HuH-7.5 (cell line): ENCODE measurements at places on chromosomes 11 and 22.

- no peak for DNase-seq
Observed at GRCh38 chr11:65882120-65883057, 2.8 kb downstream of the CTSW start.

DNA sequence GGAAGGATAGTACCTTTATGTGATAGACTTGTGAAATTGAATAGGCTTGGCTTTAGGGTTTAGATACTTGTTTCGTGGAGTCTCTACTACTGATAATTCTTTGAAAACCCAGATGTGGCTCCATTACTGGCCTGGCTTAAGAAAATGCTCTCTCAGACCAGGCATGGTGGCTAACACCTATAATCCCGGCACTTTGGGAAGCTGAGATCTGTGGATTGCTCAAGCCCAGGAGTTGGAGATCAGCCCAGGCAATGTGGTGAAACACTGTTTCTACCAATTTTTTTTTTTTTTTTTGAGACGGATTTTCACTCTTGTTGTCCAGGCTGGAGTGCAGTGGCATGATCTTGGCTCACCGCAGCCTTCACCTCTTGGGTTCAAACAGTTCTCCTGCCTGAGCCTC lies 40.9 kb downstream of the ATG13 start:
- DNase-seq, result no peak

DNA sequence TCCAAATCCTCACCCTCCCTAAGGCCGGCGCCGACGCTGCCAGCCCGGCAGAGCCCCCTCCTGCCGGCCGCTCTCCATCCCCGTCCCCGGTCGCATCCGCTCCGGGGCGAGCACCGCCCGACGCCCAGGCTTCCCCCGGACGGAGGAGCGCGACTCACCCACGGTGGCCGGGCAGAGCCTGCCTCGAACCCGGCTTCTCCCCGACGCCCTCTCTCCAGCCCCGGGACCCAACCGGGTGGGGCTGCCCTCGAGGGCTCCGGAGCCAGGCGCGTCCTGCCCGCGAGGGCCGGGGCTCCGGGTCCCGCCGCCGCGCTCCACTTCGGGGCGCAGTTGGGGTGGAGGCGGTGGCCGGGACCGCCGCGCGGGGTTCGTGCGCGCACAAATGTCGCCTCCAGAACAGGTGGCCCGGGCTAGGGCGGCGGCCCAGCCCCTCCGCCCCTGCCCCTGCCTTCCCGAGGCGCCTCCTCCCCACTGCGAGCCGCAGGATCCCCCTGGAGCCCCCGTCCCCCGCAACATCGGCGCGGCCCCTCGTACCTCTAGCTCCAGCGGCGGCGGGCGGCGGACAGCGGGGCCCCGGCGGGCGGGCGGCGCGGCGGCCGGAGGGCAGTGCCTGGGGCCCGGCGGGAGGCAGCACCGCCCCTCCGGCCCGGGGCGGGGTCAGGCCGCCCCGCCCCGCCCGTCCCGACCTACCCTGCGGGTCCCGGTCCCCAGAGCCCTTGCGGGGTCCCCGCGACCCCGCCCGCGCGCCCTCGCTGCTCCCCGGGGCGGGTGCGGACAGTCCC lies at the start of gene A4GALT:
Gene A4GALT (minus strand): TSS at position 608 of the 782 bp plus-strand sequence. CDS start 26,919 bp downstream, outside the sequence.
- peak; percentile 50 for DNase-seq

DNA sequence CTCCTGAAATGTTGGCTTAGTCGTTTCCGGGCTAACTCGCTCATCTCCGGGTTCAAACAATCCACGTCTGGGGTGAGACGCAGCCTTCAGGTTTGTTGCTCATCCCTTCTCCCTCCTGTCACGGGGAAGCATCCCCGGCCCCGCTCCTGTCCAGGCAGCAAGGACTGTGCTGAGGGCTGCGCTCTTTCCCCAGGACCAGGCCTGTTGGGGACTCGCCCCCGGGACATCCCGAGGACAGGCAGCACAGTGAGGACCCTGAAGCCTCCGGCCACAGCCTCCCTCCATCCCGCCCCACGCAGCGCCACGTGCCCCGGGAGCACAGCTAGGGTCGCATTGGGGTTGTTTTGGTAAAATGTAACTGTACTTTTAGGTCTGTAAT lies 252.0 kb downstream of the BRD1 start:
- no peak for DNase-seq

DNA sequence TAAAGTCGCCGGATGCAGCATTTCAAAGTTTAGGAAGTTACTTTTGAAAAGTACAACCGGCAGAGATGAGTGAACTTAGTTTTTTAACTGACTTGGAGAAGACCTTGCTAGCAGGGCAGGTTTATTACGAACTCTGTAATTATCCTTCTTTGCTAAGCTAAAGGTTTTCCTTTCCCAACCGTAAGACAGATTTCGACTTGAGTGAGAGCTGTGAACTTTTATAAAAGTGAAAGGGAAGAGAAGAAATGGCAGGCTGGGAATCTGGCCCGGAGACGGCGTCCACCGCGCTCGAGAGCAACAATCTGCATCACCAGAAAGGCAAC lies 659 bp upstream of the TEAD1 start:
- DNase-seq, result no peak

- peak; percentile 60 for DNase-seq
Observed at GRCh38 chr11:130314184-130314749, 450 bp downstream of the ZBTB44 start.

DNA sequence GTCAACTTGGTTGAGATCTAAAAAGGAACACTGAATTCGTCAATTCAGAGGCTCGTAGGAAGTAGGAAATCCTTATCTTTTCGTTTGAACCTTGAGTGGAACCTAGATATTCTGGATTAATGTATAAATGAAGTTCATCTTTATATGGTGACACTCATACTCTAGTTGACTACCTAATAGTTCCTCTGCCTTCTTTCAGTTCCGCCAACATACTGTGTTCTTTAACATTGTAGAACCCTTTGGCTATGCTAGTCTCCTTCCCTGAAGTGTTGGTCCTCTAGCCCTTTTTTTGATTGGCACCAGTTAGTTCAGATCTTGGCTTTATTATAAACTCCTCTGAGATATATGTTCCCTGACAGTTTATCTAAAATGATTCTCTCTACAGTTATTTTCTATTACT lies 1.5 kb downstream of the ATM start:
- no peak for DNase-seq

GRCh38 chr11:114192841-114193389 lies 103.3 kb upstream of the NNMT start:
- DNase-seq, result no peak

DNA sequence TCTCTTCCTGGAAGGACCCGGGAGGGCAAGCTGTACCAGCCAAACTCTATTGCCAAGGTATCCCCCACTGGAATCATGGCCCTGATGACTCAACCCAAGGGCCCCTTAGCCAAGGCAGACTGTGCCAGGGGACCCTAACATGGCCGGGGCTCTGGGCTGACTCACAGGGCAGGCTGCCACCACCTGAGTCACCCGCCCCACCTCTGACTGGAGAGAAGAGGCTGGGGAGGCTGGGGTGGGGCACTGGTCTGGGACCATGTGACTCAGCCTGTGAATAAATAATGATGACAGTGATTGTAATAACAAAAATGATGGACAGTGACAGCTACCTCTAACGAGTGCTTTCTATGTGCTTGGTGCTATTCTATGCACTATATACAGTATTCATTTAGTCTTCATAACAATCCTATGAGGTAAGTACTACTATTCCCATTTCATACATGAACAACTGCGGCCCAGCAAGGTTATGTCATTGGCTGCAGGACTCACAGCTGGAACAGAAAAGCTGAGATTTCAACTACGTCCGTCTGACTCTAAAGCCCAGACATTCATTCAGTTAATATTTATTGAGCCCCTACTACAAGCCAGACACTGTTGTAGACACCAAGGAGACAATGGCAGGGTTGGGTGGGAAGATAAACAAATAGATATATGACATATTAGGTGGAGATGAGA lies 84.2 kb downstream of the FBXO7 start:
- no peak for DNase-seq

- no peak for DNase-seq
Observed at GRCh38 chr11:104465321-104465720, 301.4 kb upstream of the PDGFD start.

DNA sequence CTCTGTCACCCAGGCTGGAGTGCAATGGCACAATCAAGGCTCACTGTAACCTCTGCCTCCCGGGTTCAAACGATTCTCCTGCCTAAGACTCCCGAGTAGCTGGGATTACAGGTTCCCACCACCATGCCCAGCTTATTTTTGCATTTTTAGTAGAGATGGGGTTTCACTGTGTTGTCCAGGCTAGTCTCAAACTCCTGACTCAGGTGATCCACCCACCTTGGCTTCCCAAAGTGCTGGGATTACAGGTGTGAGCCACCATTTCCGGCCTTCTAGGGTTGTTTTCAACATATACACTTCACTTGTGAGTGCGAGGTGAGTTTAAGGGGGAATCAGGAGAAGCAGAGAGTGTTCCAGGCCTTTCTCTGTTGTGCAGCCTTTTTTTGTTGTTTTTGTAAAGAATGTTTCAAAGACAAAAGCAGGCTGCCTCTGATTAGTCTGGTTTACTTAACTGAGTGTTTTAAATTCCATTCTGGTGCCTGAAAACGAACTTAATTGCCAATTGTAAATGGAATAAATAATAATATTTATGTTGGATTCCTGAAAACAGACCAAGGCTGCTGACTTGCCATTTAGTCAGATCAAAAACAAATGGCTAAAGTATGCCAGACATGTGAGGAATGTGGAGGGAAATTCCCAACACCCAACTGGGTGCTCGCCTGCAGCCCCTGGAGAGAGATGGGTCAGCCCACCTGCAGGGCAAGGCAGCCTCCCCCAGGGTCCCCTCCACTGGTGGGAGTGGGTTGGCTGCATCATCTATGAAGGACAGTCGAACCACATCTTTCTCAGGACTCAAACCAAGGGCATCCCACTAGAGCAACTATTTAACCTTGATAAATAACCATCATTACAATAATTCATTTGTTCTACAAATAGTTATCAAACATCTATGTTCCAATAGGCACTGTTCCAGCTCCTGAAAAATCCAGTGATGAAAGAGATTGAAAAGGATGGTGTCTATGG lies 4.6 kb upstream of the RANGAP1 start:
- no peak for DNase-seq

- no peak for DNase-seq
Observed at GRCh38 chr11:36343436-36343835, 47.3 kb downstream of the PRR5L start.

DNA sequence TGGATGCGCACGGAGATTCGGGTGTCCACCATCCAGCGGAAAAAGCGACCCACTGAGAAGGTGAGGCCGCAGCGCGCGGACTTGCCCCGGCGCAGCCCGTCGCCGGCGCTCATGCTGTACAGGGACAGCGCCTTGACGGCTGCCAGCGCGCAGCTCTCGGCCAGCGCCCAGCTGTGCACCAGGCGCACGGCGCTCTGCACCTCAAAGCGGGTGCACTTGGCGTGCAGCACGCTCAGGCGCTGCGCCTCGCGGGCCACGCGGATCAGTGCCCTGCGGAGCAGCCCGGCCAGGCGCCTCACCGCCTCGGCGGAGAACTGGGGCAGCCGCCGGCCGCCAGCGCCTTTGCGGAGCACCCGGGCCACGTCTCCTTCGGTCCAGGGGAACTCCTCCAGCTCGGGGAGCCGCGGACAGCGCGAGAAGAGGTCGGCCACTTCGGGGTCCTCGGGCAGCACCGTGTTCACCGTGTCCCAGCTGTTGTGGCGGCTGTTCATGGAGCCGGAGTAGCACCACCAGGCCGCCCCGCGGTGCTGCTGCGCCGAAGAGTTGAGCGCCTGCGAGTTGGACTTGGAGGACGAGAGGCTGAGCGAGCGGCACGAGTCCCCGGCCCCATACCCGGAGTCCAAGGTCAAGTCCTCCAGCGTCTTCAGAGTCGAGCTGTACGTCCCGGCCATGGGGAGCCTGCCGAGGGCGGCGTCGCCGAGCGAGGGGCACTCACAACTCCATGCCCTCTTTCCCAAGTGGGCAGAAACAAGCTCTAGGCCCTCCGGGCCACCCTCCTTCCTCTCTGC lies 703 bp downstream of the ABTB2 start:
- DNase-seq, result peak; percentile 43

- no peak for DNase-seq
Observed at GRCh38 chr11:107780775-107781174, 68.9 kb upstream of the SLN start.

DNA sequence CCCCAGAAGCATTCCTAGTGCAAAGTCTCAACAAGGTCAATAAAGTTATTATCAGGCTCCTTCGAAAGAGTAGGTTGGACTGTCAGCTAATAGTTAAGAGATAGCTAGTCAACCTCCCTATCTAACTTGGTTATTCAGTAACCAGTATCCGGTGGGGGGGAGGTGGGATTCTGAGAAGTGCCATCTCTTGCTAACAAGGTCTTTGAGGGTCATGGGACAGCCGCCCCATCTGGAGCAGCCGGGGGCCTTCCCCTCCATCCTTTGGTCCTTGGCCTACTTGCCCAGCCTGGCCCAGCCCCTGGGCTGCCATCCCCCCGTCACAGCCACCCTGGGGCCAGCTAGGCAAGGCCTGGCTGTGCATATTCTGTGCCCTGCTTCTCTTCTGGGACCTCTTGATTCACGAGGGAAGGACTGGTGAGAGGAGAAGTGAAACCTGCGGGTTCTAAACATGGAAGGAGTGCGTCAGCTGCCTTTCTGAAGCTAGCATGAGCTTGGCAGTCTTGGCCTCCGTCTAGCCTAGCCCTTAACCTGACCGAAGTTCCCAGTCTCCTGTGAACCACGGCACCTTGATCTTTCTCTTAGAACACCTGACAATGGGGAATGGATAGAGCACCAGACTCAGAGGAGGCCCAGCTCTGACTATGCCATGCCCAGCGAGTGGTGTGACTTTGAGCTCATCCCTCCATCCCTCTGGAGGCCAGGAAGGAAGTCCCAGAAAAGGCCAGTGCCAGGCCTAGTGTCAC lies 9.3 kb downstream of the SLC37A2 start:
- no peak for DNase-seq

DNA sequence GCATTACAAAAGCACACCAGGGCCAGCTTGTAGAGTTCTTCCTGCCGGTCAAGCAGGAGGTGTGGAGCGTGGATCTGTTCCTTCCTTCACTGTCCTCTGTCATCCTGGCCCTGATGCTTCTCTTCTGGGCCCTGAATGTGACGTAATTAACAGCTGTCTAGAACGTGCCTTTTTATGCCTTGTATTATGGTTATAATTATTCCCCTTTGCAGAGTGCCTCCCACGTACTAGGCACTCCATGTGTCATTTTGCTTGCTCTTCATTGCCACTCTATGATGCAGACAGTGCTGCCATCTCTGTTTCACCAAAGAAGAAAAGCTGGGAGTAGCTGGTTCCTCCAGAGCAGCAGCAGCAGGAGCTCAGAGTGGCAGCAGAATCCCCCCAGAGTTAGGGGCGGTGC lies 132.1 kb upstream of the TTC12 start:
- no peak for DNase-seq

- DNase-seq, result no peak
Observed at GRCh38 chr11:133545199-133545803, 13.0 kb upstream of the OPCML start.

DNA sequence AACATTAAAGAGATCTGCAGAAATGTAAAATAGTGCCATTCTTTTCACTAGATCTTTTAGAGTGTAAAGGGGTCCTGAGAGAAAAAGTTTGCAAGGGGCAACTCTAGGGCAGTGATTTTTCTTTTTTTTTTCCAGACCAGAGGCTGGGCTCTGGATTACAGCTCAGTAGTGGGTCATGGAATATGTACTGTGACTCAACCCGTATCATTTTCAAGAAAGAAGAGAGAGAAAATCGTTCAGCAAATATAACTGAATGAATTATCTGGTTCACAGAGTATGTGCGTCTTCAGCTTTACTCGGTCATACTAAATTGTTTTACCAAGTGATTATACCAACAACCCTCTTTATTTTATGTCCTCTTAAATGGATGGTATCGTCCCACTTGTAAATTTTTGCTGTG lies 3.8 kb downstream of the CEP57 start:
- DNase-seq, result no peak
